CD4-positive, CD25-positive, alpha-beta regulatory T cell (primary cell): ENCODE measurements at places on chromosomes 16 and 17.

GRCh38 chr17:4725646-4726310 lies 5.5 kb upstream of the MED11 start:
- DNase-seq = no peak

DNA sequence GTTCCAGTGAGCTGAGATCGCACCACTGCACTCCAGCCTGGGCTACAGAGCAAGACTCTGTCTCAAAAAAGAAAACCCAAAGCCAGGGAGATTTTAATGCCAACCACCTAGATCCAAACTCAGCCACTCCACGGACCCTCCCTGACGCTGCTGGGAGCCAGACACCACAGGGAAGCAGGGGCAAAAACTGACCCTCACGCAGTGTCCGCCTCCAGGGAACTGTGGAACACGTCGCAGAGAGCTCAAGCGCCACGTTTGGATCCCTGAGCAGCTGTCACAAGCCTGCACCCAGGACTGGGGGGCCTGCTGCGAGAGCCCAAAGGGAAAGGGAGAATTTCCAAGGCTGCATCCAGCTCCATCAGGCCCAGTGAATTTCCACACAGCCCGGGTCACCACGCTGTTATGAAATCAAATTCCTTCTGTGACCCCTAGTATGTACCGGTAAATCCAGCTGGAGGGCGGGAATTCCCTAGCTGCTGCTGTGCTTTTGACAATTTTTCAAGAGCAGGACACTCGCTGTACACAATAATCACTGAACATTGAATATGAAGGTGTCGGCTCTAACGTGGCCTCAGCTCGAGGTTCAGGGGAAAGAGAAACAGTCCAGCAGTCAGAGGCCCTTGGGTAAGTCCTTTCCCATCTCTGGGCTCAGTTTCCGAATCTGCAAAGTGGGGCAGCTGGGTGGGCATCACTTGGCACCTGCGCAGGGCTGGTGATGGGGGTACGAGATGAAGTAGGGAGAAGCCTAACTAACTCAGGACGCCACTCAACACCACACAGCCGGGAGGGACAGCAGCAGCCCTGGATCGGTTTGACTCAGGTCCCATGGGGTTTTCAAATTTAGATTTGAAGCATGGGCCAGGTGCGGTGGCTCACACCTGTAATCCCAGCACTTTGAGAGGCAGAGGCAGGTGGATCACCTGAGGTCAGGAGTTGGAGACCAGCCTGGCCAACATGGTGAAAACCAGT lies 8.6 kb downstream of the CARHSP1 start:
- no peak for DNase-seq

GRCh38 chr16:66260522-66261254 lies 105.8 kb upstream of the CDH5 start:
- DNase-seq = no peak

GRCh38 chr16:67284699-67285646 lies 5.6 kb downstream of the PLEKHG4 start:
- no peak for DNase-seq

GRCh38 chr16:12188935-12189249 lies 212.4 kb downstream of the SNX29 start:
- no peak for DNase-seq
